Upper lobe of left lung (tissue), 6 donors: ENCODE measurements at places on chromosomes 12 and 14. TPM values are rescaled to one million over a fixed set of nuclear protein-coding genes. Genes with fewer than 3 reads are reported as not detected.

Gene LALBA
- total RNA-seq = not detected

Gene LGR5
- total RNA-seq = not detected

Gene CIROP
- not detected for total RNA-seq

Gene SDR9C7
- not detected for total RNA-seq

Gene OAS1
- 20.1 TPM for total RNA-seq

Gene ZDHHC22
- not detected for total RNA-seq

Gene OR4K5
- not detected for total RNA-seq

Gene PTHLH
- not detected for total RNA-seq

DNA sequence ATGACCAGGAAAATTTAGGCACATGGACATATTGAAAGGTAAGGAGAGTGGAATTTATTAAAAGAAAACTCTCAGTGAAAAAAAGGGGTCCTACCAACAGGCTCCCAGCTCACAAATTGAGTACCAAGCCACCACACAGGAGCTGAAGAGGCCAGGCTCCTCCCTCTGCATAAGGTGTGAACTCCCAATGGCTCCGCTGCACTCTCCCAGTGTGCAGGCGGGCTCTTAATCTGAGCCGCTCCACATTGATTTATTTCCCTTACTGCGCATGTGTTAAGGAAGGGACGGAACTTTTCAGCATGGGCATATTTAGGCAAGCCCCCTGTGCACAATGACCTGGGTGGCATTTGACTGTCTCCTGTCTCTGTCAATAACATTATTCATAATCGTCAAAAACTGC, 68.6 kb upstream of the PLEKHG7 start:
- no peak for DNase-seq
- no peaks in the 10 kb centered on the region for H3K27me3 ChIP-seq
- no peak overlapping the region for H3K27ac ChIP-seq
- peaks cover 4% of the 10 kb centered on the region for H3K4me1 ChIP-seq
- no peak overlapping the region for H3K4me3 ChIP-seq

- no peaks in the 10 kb centered on the region for H3K36me3 ChIP-seq
- DNase-seq = no peak
- H3K4me1 ChIP-seq = no peaks in the 10 kb centered on the region
- H3K27ac ChIP-seq = no peak overlapping the region
- H3K27me3 ChIP-seq = no peaks in the 10 kb centered on the region
These were observed 194.9 kb upstream of the RMST start for GRCh38 chr12:97267594-97268202.

GRCh38 chr14:103509864-103510723, 12.5 kb downstream of the CKB start:
- no peak overlapping the region for H3K4me3 ChIP-seq
- peaks cover 10% of the 10 kb centered on the region for H3K4me1 ChIP-seq
- no peaks in the 10 kb centered on the region for H3K36me3 ChIP-seq
- no peaks in the 10 kb centered on the region for H3K27me3 ChIP-seq
- no peak overlapping the region for H3K27ac ChIP-seq
- no peak for DNase-seq

DNA sequence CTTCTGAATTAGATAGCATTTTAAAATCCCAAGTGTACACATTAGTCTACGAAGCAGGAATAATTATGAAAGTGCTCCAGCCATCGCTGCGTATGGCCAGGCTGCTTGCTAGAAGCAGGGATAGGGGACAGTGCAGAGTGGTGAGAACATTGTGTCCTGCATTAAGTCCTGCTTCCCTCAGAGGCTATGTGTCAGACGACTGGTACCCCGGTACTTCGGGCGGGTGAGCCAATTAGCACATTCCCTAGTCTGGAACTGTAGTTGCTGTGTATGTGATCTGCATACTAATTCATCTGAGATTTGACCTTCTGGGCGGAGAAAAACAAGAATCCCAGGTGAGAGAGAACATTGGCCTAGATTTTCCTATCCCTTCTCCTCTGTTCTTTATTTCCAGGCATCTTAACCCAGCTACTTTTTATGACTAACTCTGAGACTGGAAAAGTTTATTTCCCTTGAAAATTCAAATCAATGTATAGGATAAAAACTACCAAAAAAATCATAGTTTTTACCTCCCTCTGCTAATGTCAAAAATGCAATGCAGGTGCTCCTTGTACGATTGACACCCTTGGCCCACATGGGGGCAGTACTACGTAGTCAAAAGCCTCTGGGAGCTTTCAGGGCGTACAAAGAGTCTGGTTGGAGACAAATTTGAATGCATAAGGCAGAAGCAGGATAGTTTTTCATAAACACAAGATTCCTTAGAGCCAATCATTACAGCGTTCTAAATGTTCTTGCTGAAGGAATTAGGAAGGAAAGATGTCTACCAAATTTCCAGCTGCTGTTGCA, 764.3 kb downstream of the NOVA1 start:
- no peaks in the 10 kb centered on the region for H3K27me3 ChIP-seq
- H3K4me3 ChIP-seq = no peak overlapping the region
- H3K36me3 ChIP-seq = no peaks in the 10 kb centered on the region
- H3K4me1 ChIP-seq = no peaks in the 10 kb centered on the region

- no peak overlapping the region for H3K4me3 ChIP-seq
- H3K27ac ChIP-seq = no peak overlapping the region
- no peak for DNase-seq
These were observed 169.1 kb upstream of the AVPR1A start for GRCh38 chr12:63319936-63320633.

GRCh38 chr12:28145216-28145615, 45.0 kb upstream of the CCDC91 start:
- H3K4me3 ChIP-seq = no peak overlapping the region
- DNase-seq = no peak
- H3K27ac ChIP-seq = no peak overlapping the region

- H3K36me3 ChIP-seq = no peaks in the 10 kb centered on the region
- peaks cover 11% of the 10 kb centered on the region for H3K27me3 ChIP-seq
- H3K4me1 ChIP-seq = peaks cover 4% of the 10 kb centered on the region
- H3K27ac ChIP-seq = no peak overlapping the region
- DNase-seq = no peak
These were observed 6.4 kb downstream of the BCL11B start for GRCh38 chr14:99265571-99265970.

DNA sequence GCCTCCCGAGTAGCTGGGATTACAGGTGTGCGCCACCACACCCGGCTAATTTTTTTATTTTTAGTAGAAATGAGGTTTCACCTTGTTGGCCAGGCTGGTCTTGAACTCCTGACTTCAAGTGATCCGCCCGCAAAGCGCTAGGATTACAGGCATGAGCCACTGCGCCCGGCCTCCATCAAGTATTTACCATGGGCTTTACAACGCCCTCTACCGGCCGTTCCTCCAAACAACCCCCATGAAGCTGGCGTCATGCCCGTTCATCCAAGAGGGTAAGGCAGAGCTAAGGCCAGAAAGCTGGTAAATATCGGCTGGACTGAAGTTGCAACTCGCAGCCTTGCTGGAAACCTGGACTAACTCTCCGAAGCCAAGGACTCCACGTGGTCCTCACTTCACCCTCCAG, 41.6 kb downstream of the RNF34 start:
- DNase-seq = no peak
- H3K4me3 ChIP-seq = no peak overlapping the region
- H3K27ac ChIP-seq = no peak overlapping the region
- H3K4me1 ChIP-seq = no peaks in the 10 kb centered on the region
- no peaks in the 10 kb centered on the region for H3K27me3 ChIP-seq

GRCh38 chr14:35578639-35579038, 44.7 kb downstream of the INSM2 start:
- no peaks in the 10 kb centered on the region for H3K27me3 ChIP-seq
- no peak overlapping the region for H3K4me3 ChIP-seq
- no peak overlapping the region for H3K27ac ChIP-seq

DNA sequence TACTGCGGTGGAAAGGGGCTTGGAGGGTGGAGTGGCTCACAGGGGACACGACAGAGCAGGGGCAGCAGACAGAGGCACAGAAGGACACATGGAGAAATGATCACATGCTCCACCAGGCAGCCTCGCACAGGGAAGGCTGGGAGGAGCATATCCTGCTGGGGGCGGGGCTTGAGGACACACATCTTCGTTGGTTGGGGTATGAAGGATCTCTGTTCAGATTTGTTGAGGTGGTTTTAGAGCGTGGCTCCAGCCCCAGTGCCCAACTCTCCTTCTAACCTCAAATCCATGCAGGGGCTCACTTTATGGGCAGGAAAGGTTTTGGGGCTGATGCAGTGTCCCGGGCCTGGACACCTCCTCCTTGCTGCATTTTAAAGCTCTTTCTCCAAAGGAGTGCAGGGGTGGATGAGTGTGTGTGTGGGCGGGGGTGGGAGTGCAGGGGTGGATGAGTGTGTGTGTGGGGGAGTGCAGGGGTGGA, 733 bp upstream of the P3H3 start:
- H3K36me3 ChIP-seq = no peaks in the 10 kb centered on the region
- no peak for DNase-seq
- H3K4me3 ChIP-seq = no peak overlapping the region
- no peak overlapping the region for H3K27ac ChIP-seq

GRCh38 chr12:84077679-84078078, 834.9 kb downstream of the SLC6A15 start:
- no peaks in the 10 kb centered on the region for H3K36me3 ChIP-seq
- no peak overlapping the region for H3K4me3 ChIP-seq
- no peaks in the 10 kb centered on the region for H3K27me3 ChIP-seq
- no peaks in the 10 kb centered on the region for H3K4me1 ChIP-seq
- no peak overlapping the region for H3K27ac ChIP-seq

GRCh38 chr12:23949348-23950209, at the start of gene SOX5:
Gene SOX5, minus strand, starts transcription at chr12:23949670. Its CDS starts 69 bp downstream, at chr12:23949601.
- DNase-seq = peak; percentile 58
- H3K4me3 ChIP-seq = peak within 1 kb of the TSS; percentile 47
- H3K4me1 ChIP-seq = peaks cover 4% of the 10 kb centered on the region
- no peaks in the 10 kb centered on the region for H3K36me3 ChIP-seq
- no peaks in the 10 kb centered on the region for H3K27me3 ChIP-seq

DNA sequence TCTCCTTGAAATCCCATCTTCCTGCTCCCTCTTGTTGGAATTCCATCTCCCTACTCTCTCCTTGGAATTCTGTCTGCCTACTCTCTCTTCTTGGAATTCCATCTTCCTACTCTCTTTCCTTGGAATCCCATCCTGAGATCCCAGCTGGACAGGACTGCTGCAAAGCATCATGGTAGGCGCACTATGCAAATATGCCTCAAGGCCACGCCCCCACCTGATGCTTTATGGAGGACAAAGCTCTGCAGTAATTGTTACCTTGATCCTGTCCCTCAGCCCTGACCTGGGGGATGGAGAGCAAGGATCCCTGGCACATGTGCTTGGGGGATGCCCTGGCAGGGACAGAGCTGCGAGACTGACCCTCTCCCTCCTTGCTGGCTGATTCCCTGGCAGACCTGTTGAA, 185.6 kb downstream of the TBX5 start:
- H3K27me3 ChIP-seq = no peaks in the 10 kb centered on the region
- H3K4me1 ChIP-seq = no peaks in the 10 kb centered on the region
- H3K4me3 ChIP-seq = no peak overlapping the region
- no peak overlapping the region for H3K27ac ChIP-seq
- H3K36me3 ChIP-seq = no peaks in the 10 kb centered on the region

DNA sequence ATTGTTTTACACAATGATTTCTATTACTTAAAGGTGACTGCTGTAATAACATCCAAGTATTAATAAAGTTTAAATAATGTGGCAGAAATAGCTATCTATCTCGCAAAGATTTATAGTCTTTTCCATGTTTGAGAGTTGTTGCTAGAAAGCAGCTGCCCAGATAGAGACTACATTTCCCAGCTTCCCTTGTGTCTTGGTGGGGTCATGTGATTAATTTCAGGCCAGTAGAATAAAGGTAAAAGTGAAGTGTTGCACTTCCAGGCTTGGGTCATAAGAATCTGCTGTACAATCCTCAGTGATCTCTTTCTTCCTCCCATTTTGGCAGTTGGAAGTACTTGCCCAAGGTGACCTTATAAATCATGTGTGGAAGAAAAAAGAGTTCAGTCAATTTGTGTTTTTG, 449.7 kb upstream of the USP15 start:
- H3K27ac ChIP-seq = no peak overlapping the region
- no peaks in the 10 kb centered on the region for H3K4me1 ChIP-seq

- no peak for DNase-seq
- H3K4me3 ChIP-seq = no peak overlapping the region
- no peak overlapping the region for H3K27ac ChIP-seq
- no peaks in the 10 kb centered on the region for H3K27me3 ChIP-seq
These were observed 370.5 kb downstream of the RAD51B start for GRCh38 chr14:68190032-68190431.

- no peak overlapping the region for H3K27ac ChIP-seq
- no peaks in the 10 kb centered on the region for H3K4me1 ChIP-seq
- no peaks in the 10 kb centered on the region for H3K36me3 ChIP-seq
- no peak for DNase-seq
- H3K27me3 ChIP-seq = no peaks in the 10 kb centered on the region
- H3K4me3 ChIP-seq = no peak overlapping the region
These were observed 33.6 kb downstream of the HCAR2 start for GRCh38 chr12:122669397-122670070.

- H3K4me1 ChIP-seq = no peaks in the 10 kb centered on the region
- H3K27me3 ChIP-seq = no peaks in the 10 kb centered on the region
- DNase-seq = no peak
- H3K4me3 ChIP-seq = no peak overlapping the region
These were observed 1934.2 kb upstream of the SEL1L start for GRCh38 chr14:83467811-83468210.

DNA sequence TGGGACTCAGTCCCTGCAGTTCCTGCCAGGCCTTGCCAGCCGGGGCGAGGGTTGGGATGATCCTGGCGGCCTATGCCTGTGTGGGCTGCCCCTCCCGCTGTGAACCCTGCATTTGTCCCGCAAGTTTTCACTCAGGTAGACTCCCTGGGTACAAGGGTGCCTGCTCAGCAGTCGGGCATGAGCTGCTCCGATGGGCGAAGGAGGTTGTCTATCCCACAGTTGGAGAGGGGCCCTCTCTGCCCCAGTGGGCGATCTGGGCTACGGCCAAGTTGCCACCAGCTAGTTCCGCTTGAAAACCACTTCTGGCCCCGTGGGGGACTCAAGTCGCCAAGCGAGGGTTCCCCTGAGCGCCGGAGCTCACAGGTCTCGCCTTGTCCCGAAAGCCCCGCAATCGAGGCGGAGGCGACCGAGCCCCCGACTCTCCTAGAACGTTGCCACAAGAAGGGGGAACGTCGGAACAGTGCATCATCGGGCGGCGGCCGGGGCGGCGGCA, 365 bp upstream of the TPI1 start:
- H3K4me1 ChIP-seq = peaks cover 43% of the 10 kb centered on the region
- H3K36me3 ChIP-seq = peaks cover 10% of the 10 kb centered on the region
- DNase-seq = peak; percentile 44
- H3K4me3 ChIP-seq = peak overlapping the region; percentile 99
- peak overlapping the region; percentile 95 for H3K27ac ChIP-seq
- no peaks in the 10 kb centered on the region for H3K27me3 ChIP-seq

GRCh38 chr14:56751471-56751870, 58.8 kb downstream of the OTX2 start:
- H3K27me3 ChIP-seq = no peaks in the 10 kb centered on the region
- H3K4me3 ChIP-seq = no peak overlapping the region
- no peaks in the 10 kb centered on the region for H3K4me1 ChIP-seq
- no peak overlapping the region for H3K27ac ChIP-seq
- H3K36me3 ChIP-seq = no peaks in the 10 kb centered on the region

GRCh38 chr14:78173346-78174035, 3.3 kb downstream of the NRXN3 start:
- no peaks in the 10 kb centered on the region for H3K36me3 ChIP-seq
- DNase-seq = no peak
- H3K27ac ChIP-seq = no peak overlapping the region
- no peaks in the 10 kb centered on the region for H3K4me1 ChIP-seq
